ENCODE measurements at places on chromosomes 1 and 21.

DNA sequence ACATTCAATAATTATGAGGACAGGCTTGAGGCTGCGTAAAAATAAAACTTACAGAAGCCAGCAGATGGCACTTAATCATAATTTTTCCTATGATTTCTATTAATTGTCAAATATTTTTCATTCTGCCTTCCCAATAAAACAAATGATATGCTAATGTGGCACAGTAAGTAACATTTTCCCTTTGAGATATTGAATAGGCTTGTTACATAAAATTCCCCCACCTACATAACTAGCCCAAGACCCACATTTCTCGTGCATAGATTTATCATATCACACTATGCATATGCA is 55.4 kb upstream of the PTGFRN start:
- DNase-seq = no peak

DNA sequence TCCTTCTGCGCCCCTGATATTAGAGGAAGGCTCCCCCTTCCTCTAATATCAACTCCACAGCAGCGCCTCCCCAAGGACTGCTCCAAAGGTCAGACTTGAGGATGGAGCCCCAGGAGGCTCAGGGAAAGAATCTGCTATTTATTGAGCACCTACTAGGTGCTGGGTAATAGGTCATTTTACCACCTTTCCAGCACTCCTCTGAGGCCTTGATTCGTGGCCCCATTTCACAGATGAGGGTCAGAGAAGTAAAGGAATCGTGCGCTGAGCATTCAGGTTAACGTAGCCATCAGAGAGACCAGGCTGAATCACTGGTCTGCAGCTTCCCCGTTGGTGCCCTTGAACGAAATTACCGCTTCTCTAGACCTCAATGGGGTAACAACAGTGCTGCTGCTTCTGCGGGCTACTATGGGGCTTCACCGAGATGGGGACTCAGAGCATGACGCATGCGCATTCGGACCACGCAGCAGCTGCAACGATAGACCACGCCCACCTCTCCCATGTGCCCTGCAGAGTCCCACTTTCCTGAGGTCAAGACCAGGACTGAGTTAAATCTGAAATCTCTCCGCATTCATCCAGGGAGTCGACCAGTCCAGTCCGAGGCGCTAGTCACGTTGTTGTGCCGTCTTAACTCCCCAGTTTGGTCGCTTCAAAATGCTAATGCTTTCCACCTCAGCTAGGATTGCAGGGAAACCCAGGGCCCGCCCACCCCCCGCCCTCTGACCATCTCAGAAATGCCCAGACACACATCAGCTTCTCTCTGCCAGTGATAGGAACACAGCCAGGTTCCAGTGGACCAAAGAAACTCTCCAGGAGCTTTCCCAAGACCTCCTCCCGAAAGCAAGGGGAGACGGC is 12.9 kb downstream of the CAMK2N1 start:
- DNase-seq = no peak

DNA sequence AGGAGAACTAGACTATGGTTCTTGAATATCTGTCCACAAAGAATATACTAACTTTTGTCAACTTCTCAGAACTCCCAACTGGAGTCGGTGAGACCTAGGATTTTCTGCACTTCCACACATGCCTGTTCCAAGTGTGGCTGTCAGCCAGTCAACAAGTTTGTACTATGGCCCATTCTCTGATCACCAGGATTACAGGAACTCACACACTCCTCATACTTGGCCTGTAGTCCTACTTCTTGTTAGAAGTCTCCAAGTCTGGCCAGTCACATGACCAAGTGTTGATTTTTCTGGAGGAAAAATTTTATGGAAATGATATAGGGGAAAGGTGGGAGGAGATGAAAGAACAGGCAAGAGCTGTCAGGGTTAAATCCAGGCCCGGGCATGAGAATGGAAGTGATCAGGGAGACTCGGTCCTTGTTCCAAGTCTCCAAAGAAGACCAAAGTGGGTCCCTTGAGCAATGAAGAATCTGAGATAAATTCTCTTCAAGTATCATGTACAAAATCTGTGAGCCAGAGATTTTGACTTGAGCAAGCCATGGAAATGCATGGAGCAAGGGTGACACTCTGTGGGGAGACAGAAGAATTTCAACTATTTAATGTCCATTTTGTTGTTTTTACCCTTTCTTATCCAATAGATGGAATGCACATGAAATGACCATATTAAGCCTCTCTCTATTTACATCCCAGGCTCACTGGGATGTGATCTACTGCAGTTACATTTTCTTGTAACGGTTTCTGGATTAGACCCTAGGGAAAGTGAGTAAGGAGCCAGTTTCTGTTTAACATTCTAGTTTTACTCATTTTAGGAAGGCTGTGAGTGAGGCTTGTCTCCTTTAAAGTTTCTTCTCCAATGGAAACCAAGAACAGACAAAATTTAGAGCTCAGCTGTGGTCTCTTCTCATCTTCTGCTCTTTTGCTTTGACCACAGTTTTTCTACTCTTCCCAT is 320.9 kb downstream of the ASTN1 start:
- no peak for DNase-seq

- no peak for DNase-seq
Observed at GRCh38 chr21:29953690-29954089, 13.9 kb upstream of the GRIK1 start.

- no peak for DNase-seq
Observed at GRCh38 chr1:235902677-235903542, 36.2 kb upstream of the LYST start.

- no peak for DNase-seq
Observed at GRCh38 chr1:12358499-12358898, 128.7 kb downstream of the VPS13D start.

DNA sequence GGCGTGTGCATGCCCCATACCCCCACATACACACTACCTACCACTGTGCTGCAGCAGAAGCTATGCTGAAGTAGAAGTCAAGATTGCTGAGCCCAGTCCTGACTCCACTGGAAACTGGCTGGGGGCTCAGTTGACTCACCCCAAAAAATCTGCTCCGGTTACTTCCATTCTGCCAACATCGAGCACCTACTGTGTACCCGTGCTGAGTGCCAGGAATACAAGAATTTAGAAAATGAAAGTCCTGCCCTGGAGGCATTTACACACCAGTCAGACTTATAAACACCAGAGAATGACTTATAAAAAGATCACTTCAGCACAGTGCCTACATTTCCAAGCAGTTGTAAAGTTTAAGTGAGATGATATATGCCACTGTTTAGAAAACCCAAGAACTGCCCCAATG is 99.1 kb downstream of the NMNAT2 start:
- no peak for DNase-seq

DNA sequence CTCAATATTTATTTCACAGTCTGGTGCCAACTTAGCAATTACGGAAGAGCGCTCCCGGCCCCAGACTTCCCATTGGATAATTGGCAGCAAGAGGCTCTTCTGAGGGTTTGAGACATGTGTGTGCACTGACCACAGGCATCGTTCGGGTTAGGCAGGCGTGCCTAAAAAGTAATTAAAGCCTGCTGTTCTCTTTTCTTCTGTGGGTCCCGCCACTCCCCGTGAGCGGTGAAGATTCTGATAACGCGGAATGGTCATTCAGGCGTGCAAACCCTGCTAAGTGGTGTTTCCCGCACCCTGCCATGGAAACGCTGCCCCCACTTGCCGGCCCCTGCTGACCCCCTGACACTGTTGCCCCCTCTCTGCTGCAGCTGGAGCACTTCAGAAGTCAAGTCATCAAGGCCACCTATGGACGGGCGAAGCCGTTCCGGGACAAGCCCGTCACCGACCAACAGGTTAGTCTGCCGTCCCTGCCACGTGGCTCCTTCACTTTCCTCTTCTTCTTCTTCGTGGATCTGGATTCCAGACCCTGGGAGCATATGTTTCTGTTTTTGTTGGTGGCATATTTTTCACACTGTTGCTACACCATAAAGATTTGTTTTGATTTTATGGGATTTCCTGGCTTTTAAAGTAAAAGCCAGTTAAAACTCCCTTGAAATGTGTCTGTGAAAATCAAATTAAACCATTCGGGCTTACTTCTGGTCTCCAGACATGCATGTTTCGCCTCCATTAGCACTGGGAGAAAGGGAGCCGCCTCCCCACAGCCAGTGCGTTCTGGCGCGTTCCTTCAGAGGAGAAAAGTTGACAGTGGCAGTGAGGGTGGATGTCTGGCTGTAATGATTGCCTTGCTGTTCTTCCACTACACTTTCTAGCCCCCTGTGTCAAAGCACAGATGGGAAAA is 79.9 kb downstream of the FHAD1 start:
- no peak for DNase-seq

- DNase-seq = no peak
Observed at GRCh38 chr1:178166429-178167024, 72.6 kb downstream of the RASAL2 start.

DNA sequence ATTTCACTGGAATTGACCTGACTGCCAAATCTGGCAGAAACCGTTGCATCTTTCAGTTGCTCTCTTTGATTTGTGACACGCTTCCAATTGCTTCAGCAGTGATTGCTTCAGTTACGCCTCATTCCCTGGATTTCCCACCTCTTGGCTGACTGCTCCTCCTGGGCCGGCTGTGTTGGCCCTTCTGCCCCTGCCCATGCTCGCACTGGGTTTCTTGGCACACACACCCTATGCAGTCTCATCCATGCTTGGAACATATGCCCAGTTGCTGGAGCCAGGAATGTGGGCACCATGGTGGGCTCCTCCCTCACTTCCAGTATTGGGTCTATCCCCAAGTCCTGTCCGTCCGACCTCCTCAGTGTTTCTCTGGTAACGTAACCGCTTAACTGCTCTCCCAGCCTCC is 2.2 kb upstream of the ZBTB21 start:
- DNase-seq = no peak

- no peak for DNase-seq
Observed at GRCh38 chr1:156884560-156885184, 8.8 kb upstream of the PEAR1 start.

GRCh38 chr1:200776949-200777348 is 38.3 kb downstream of the CAMSAP2 start:
- no peak for DNase-seq

GRCh38 chr1:161427733-161428516 is 60.2 kb upstream of the CFAP126 start:
- DNase-seq = no peak

DNA sequence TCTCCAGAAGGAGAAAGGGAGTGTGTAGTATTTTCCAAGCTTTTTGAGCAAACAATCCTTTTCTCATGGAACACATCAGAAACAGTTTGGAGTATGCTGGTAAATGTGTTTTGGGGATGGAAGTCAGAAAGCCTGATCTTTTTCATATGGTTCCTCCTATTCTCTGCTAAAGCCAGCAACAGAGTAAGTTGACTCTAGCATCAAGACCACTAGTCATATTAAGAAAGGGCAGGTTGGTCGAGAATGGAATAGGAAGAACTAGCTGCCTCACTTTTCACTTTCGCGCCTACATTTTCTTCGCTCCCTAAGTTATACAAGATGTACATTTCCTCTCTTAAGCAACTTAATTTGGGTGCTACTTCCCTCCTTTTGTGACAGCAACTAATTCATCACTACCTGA is 24.0 kb downstream of the PPT1 start:
- DNase-seq = no peak

DNA sequence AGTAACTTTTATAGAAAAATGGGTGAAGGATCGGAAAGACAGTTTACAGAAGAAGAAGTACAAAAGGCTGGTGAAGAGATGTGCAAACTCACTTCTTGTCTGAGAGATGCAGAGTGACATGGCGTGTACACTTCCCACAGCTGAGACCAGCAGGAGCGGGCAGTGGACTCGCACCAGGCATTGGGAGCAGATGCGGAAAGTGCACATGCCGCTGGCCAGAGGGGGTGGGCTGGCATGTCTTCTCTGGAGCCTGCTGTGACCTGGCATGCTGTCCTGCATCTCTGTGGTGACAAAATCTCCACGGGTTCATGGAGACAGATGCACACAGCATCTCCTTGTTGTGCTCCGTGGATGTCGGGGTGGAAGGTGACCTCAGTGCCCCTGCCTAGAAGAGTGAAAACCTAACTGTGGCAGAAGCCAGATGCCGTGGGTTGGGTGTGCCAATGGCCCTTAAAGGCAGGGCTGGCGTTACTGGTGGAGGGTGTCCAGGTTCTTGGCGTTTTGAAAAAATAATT is 128.6 kb upstream of the COL6A1 start:
- no peak for DNase-seq

DNA sequence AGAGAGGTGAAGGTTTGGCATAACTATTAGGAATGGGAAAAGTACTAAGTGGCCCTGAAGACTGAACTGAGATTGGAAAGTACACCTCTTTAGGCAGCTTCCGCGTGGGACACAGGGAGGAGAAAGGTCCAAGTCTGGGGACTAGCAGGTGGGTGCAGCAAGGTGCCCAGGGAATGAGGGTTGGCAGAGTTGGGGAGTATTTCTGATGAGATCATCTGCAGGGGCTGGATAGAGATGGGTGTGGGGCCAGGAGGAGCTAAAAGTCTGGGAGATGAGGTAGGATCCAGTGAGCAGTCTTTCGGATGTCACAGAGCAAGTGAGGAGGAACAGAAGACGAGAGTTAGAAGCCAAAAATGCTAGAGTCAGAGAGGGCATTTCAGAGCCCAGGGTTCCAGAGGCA is 36.1 kb downstream of the CDCA8 start:
- DNase-seq = no peak

GRCh38 chr1:178126741-178127185 is 32.9 kb downstream of the RASAL2 start:
- DNase-seq = no peak

DNA sequence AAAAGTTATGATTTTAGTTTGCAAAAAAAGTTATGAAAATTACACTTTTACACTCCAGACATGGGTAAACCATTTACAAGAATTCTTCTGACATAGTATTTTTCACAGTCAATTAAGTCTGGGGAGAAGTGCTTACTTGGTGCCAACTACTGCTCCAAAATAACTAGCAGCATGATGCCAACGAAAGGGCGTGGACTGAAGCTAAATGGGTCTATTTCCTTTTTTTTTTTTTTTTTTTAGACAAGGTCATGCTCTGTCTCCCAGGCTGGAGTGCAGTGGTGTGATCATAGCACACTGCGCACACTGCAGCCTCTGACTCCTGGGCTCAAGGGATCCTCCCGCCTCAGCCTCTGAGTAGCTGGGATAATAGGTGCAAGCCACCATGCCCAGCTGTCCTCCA is 43.2 kb downstream of the FMO4 start:
- no peak for DNase-seq

DNA sequence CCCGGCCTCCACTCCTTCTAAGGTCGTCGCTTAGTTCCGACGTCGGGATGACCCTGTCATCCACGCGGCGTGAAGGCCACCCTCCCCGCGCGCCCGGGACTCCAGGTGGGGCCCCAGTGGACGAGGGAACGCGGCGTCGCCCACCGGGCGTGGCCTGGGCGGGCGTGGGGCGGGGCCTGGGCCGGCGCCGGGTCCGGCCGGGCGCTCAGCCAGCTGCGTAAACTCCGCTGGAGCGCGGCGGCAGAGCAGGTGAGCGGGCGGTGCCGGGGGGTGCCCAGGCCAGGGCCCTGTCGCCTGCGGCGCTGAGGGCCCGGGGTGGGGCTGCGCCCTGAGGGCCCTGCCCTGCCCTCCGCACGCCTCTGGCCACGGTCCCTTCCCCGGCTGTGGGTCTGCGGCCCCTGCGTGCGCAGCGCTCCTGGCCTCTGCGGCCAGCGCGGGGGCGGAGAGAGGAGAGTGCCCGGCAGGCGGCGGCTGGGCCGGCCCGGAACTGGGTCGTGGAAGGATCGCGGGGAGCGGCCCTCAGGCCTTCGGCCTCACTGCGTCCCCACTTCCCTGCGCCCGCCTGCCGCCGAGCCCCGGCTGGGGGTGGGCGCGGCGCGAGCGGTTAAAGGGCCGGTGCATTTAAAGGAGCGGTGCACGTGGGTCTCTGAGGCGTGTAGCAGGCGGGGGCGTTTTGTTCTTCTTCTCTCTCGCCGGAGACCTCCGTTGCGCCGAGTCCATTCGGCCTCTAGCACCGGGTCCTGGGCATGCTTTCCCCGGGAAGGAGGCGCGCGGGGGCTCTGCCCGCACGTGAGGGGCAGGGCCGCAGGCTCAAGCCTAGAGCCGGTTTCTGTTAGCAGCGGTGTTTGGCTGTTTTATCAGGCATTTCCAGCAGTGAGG is at the start of gene PSEN2:
TSS of gene PSEN2 (plus strand) at position 216 of the 879 bp plus-strand sequence. CDS start 11,292 bp downstream, outside the sequence.
- DNase-seq = no peak
